Activated T-helper 1 cell treated with anti-CD3 and anti-CD28 coated beads, Interleukin-2, amount 50 U/mL, for 16 hours (primary cell): ENCODE measurements at places on chromosomes 13 and 19.

- DNase-seq: no peak
These were observed 10.3 kb downstream of the DYRK1B start for GRCh38 chr19:39823686-39824085.

DNA sequence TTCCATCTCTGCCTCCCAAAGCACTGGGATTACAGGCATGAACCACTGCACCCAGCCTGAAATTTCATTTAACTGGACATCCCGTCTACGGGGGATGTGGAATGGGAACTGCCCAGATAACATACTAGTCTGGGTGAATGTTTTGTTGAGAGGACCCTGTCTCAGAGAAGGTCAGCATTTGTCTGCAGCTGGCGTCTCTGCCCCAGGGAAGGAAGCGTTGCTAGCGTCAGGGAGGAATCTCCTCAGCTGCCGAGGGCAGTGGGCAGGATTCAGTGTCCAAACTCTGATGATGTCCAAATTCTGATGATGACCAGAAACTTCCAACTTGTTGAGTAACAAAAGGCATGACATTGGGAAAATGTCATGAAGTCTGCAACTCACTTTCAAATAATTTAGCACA, 3.1 kb downstream of the NXNL1 start:
- no peak for DNase-seq

DNA sequence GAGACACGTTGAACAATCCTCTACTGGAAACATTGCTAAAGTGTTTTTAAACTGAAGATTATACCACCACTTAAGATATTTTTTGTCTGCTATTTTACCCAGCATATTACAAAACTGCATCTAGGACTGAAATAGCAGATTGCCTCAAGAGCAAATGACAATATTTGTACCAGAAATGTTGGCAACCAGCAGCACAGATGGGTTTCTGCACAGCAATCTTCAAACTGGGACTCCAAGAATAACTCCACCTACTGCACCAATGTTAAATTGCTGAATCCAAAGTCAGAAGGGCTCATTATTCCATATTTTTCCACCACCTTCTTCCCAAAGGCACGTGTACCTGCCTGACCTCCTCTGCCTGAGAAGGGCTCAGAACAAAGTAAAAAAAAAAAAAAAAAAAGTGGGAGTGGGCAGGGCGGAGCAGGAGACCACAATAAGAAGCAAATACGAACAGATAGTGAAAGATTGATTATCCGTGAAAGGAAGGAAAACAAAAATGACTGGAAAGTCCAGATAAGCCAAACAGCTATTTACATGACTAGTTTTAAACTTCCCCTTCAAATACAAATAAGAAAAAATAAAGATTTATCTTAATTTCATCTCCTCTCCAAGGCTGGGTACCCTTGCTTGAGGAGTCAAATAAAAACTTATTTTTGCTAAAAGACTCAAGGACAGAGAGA, 79.4 kb downstream of the FOXO1 start:
- DNase-seq: no peak

GRCh38 chr19:54389553-54389952, 24.8 kb upstream of the LAIR1 start:
- no peak for DNase-seq

DNA sequence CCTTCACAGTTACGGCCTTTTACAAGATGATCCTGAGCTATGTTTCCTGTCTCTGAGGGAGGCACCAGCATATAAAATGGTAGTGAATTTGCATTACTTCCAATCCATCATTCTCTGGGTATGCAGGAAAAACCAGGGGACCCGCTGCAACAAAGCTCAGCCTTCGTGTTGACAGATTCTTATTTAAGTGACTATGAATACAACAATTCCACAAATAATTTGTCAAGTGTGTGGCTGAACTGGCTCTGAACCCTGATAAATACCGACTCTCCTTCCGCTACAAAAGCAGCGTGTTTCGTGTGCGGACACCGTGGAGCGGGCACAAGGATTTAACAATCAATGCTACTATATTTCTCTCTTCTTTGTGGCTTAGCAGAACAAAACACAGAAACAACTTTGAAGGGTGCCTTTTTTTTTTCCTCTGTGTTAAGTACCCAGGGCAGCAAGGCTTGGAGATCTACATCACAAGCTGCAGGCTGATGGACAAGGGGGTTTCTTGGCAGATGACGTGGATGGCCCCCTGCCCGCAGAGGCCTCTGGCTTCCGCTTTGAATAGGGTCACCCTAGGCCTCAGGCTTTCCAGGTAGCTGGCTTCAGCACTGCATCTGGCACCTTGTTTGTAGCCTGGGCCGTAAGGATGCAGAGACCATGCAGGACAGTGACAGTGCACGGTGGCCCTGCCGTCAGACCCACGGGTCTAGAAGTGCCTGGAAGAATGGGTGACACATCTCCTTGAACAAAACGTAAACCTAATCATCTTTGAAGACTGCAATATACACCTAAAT, 280.5 kb upstream of the TSHZ3 start:
- DNase-seq: no peak

DNA sequence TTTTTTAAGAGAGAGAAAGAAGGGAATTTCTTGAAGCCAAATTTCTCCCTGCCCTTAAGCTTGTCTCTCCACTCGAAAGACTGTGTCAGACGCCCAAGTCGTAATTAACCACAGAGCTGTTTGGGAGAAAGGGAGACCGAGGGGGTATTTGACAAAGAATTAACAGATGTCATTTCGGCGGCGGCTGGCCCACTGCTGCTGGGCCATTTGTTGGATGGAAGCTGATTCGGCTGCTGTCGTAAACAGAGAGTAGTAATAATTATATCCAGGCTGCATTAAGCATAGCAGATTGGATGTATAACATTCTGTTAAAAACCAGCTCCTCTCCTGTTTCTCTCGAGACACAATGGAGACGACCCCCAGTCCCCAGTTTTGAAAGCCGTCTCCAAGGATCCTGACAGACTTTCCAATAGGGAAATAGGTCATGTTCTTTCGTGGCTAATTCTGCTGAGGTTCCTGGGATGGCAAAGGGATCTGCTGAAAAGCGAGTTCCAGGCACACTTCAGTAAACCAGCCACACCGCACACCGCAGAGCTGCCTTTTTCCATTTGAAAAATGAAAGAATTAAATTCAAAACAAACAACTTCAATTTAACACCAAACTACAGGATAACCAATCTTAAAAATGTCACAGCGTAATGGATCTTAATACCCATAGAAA, 71.5 kb downstream of the KCTD15 start:
- DNase-seq: no peak

DNA sequence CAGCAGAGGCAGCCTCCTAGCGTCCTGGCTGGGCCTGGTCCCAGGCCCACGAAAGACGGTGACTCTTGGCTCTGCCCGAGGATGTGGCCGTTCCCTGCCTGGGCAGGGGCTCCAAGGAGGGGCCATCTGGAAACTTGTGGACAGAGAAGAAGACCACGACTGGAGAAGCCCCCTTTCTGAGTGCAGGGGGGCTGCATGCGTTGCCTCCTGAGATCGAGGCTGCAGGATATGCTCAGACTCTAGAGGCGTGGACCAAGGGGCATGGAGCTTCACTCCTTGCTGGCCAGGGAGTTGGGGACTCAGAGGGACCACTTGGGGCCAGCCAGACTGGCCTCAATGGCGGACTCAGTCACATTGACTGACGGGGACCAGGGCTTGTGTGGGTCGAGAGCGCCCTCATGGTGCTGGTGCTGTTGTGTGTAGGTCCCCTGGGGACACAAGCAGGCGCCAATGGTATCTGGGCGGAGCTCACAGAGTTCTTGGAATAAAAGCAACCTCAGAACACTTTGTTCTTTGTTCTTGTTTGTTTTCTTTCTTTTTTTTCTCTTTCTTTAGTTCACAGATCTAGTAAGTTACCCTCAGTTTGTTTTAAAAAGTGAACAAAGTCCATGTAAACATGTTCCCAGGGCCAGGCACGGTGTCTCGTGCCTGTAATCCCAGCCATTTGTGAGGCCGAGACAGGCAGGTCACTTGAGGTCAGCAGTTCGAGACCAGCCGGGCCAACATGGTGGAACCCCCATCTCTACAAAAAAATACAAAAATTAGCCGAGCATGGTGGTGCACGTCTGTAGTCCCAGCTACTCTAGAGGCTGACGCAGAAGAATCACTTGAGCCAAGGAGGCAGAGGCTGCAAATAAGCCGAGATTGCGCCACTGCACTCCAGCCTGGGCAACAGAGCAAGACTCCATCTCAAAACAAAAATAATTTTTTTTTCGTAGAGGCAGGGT, 10.2 kb downstream of the ANGPTL4 start:
- DNase-seq: no peak

GRCh38 chr19:51292971-51293370, 18.5 kb upstream of the IGLON5 start:
- DNase-seq: no peak

DNA sequence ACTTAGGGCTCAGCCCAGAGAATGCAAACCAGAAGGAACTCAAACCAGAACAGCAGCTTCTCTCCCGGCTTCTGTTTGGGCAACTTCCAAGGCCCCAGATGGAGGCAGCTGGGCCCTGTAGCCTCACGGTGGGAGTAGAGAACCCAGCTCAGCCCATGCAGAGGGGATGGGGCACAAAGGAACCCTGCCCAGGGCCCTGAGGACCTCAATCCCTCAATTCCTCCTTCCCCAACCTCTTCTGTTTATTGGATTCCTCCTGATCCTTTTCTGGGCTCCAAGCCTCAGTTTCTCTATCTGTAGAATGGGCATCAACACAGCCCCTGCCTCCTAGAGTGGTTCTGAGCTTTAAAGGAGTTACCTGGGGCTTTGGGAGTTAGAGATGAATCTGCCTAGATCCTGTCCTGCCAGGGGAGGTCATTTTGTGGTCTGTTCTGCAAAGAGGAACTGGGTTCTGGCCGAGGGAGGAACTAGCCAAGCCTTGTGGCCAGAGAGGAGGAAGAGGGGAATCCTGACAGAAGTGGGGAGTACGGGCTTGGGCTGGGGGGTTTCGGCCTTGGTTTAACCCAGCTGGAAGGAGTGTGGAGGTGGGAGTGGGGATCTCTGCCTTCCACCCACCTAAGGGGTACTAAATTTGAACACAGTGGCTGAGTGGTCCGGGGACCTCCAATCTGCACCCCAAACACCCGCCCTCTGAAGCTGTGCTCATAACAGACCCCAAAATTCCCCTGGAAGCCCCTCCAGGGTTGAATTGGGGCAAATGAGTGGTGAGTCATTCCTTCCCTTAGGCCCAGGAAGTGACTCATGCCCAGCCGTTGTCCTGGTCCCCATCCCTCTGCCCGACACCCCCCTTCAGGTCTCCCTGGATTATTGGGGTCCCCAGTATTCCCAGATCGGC, 2.7 kb downstream of the ADGRE5 start:
- peak; percentile 50 for DNase-seq

GRCh38 chr19:17339088-17339741, 1.9 kb downstream of the GTPBP3 start:
- DNase-seq: no peak

- DNase-seq: no peak
These were observed 34.4 kb upstream of the CXCL17 start for GRCh38 chr19:42477117-42477516.
